ENCODE measurements at places on chromosomes 6 and 20.

GRCh38 chr6:163756079-163756478, 341.6 kb downstream of the QKI start:
- DNase-seq = no peak

GRCh38 chr6:108030211-108030610, 44.3 kb downstream of the OSTM1 start:
- no peak for DNase-seq

- DNase-seq = no peak
Observed at GRCh38 chr6:155143029-155143577, 120.7 kb upstream of the CLDN20 start.

DNA sequence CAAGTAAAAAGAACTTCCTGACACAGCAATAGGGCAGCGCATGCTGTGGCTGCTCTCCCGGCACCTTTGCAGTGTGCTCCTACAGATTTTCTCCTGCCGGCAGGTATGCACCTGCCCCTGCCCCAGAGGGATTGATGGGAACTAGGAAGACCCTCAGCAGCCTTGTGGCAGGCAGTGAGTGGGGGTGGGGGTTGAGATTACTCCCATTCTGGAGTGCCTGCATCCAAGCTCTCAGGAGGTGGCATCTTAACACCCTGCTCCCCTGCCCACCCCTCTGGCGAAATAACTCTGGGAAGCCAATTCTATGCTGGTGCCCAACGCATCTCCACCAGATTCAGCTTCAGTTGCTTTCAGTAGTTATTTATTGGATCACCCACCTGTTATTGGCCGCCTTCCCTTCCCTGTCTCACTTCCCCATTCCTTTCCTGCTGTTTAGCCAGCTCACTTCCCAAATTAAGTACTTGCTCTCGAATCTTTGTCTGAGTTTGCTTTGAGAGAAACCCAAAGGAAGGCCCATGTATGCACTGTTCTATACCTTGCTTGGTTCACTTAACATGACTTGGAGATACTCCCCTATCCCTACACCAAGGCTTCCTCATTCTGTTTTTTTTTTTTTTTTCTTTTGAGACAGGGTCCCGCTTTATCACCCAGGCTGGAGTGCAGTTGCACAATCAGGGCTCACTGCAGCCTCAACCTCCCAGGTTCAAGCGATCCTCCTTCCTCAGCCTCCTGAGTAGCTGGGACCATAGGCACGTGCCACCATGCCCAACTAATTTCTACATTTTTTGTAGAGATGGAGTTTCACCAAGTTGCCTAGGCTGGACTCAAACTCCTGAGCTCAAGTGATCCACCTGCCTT, 29.3 kb upstream of the SLC23A2 start:
- DNase-seq = no peak
